ENCODE measurements at places on chromosomes 16 and 17.

DNA sequence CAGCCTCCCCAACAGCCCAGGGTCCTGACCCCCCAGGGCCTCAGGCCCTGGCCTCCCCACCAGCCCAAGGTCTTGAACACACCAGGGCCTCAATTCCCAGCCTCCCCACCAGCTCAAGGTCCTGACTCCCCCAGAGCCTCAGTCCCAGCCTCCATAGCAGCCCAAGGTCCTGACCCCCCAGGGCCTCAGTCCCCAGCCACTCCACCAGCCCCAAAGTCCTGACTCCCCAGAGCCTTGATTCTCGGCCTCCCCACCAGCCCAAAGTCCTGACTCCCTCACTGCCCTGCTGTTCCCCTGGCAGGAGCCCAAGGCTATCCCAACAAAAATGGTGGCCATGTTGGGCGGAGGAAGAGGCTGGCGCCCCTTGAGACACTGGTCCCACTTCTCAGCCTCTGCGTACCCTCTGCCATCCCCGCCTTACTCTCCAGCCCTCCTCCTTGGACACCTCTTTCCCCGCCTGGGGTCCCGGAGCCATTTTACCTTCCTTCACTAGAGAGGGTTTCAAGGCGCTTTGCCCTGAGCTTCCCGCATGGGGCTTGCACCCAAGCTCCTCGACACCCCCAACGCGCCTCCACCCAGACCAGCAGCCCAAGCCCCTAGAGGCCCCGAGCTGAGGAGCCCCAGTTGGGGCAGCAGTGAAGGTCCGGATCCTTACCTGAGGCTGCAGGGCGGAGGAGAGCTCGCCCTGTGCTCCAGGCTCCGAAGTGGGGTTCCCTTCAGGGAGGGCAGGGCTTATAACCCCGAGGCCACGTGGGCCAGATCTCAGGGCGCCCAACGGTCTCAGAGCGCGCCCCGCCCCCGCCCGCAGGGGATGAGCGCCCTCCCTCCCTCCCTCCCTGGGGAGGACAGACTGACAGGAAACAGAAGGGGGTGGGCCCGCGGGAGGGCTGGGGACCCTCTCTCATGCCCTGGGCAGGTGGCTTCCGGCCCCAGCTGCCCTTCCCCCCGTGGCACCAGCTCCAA is 3.5 kb upstream of the TSPOAP1 start:
- DNase-seq = peak; percentile 85

DNA sequence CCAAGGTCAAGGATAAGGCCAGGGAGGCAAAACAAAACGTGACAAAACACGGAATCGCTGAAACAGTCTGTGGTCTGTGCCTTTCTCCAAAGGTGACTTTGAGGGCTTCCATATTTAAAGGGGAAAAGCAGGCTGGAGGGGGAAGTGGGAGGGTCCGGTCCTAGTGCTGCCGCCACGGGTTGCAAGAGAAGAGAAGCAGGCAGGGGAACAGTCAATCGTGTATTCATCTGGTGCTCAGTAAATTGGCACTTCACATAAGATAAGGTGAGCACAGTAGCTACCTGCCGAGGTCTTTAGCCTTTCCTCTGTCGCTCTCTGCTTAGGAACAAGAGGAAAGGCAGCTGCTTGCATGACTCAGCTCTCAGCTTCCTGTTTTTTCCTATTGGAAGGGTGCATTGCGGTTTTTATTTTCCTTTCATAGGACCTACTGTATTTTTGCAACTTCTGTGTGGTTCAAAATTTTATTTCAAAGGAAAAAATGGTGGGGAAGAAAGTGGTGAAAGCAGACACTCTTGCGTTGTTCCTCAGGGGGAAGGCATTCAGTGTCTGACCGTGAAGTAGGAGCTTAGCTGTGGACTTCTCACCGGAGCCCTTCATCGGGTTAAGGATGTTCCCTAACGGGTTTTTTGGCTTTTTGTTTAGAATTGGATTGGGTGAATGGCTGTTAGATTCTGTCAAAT is 7.1 kb upstream of the LGALS3BP start:
- DNase-seq = no peak

GRCh38 chr17:45313421-45313771 is 3.4 kb downstream of the MAP3K14 start:
- no peak for DNase-seq

GRCh38 chr16:2003827-2004641 is 5.6 kb downstream of the ZNF598 start:
- DNase-seq = peak; percentile 80

- no peak for DNase-seq
These were observed 13.6 kb downstream of the PLK1 start for GRCh38 chr16:23692190-23692837.

GRCh38 chr17:36107660-36108059 is 4.0 kb downstream of the CCL4 start:
- DNase-seq = no peak

- DNase-seq = no peak
These were observed 33.7 kb downstream of the WDR59 start for GRCh38 chr16:74951206-74951605.

- DNase-seq = peak; percentile 2
These were observed 774 bp upstream of the MAF start for GRCh38 chr16:79601092-79601930.

Measured in activated gamma-delta T cell treated with anti-CD3 and anti-CD28 coated beads, Interleukin-2, amount 50 U/mL, for 16 hours (primary cell).